CD4-positive, alpha-beta T cell (primary cell): ENCODE measurements at places on chromosomes 4 and X. TPM values are rescaled to one million over a fixed set of nuclear protein-coding genes. Genes with fewer than 3 reads are reported as not detected.

MAGEA11 gene
- total RNA-seq = not detected

CHRDL1 gene
- total RNA-seq = not detected

DNA sequence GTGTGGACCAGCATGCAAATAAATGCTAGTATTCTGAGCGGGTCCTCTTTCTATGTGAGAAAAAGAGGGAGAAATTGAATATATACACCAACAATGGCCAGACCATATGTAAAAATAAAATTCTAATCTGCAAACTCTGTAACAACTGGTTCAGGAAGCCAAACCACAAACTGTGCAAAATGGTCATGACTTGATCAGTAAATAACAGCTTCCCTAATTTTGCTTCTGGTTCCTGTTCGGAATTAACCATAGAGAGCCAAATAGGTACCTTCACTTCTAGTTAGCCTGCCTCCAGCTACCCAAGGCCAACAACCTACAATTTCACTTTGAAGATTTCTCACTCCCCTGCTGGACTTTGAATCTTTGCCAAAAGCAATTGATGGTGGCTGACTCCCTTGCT lies 1313.2 kb downstream of the ADGRL3 start:
- H3K4me3 ChIP-seq = no peak overlapping the region
- DNase-seq = no peak
- no peak overlapping the region for H3K27ac ChIP-seq

DNA sequence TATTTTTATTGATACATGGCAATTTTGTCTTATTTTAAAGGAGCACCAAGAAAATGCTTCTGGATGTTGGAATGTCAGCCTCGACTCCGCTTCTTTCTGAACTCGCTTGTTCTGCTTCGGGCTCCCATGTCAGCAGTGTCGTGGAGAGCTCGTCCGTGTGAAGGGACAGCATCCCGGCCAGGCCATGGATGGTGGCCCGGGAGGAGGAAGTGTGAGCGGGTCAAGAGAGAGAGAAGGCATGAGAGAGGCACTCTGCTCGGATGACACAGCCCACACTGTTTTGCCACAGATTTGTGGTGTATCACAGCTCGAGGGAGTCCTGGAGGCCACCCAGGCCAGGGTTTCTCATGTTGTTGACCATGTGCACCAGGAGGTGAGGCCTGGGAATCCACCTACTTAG lies 107.0 kb downstream of the TRAPPC11 start:
- H3K4me1 ChIP-seq = no peaks in the 10 kb centered on the region
- peaks cover 3% of the 10 kb centered on the region for H3K27me3 ChIP-seq
- no peaks in the 10 kb centered on the region for H3K36me3 ChIP-seq
- no peak overlapping the region for H3K4me3 ChIP-seq
- no peak overlapping the region for H3K27ac ChIP-seq
